ENCODE measurements at places on chromosomes 2 and 18.

- peak; percentile 80 for DNase-seq
Observed at GRCh38 chr2:185608799-185609198, 129.8 kb upstream of the FSIP2 start.

- no peak for DNase-seq
Observed at GRCh38 chr2:113217455-113218282, 43.9 kb downstream of the PSD4 start.

- no peak for DNase-seq
Observed at GRCh38 chr2:165113414-165113813, 90.4 kb downstream of the SCN3A start.

DNA sequence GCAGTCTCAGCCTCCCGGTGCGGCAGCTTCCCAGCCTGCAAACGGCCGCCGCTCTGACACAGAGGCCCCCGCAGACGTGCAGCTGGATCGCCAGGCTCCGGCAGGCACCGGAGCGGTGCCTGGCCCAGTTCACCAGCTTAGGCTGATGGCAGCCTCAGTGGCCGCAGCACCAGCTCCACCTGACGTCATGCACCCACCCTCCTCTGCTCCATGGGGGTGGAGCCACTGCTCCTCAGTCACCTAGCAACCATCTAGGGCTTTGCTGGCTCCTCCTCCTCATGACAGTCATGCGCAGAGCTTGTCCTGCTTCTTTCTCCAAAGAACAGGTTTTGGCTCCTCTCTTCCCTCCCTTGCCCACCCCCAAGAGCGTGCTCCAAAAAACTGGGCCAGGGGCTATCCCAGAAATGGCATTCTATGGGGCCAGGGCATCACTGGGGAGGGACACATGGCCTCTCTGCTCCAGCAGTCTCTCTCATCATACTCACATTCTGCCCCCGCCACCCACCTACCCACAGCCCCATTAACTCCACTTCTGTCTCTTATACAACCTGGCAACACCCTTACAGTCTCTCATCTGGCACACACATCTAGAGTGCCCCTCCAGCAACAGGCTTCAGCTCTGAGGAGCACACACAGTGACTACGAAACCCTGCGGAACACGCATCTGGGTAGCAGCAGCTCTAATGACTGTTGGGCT lies 5.5 kb downstream of the DCTN1 start:
- DNase-seq = no peak

DNA sequence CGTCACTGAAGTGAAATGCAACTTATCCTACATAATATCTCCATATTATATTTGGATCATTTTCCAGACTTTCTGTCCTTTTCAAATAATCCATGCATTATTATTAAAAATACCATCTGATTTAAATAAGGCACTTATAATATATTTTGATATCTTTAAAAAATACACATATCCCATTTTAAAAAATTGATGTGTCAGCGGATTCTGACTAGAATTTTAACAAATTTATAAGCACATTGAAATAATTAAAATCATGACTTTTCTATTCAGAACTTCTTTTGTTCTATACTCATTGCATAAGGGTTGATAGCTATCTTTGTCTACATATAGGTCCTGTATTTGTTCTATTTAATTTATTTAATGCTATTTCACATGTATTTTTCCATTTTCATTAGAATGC lies 199.0 kb upstream of the DSEL start:
- DNase-seq = no peak

DNA sequence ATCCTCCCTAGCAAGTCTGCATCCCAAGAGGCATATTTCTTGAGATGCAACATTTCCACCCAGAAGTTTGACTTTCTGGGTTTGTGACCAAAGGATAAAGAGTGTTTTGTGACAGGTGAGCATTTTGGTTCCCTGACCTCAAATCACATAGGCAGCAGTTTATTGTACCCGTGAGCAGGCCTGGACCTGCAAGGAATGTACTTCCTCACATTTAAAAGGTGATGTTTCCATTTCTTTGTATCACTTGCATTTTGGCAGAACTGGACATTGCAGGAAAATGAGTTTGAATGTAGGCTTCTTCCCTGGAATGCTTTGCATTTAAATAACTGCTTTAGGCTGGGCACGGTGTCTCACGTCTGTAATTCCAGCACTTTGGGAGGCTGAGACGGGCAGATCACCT lies 160.7 kb downstream of the ALPK2 start:
- no peak for DNase-seq

DNA sequence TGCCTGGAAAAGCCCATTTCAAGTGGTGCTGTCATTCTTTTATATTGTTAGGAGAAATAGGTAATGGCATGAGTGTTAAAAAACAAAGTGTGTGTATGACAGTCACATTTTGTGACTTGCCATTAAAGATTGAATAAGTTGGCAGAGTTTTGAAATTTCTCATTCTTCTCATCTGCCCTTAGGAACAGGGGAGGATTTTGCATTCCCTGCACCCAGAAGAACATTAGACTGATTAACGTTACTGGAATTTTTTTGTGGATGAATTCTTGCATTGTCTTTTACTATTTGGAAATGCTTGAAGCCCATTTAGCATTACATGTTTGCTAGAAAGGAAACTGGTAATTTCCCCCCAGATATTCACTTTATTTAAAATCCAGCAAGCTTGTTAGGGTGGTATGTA lies 162.2 kb downstream of the BABAM2 start:
- DNase-seq = no peak

DNA sequence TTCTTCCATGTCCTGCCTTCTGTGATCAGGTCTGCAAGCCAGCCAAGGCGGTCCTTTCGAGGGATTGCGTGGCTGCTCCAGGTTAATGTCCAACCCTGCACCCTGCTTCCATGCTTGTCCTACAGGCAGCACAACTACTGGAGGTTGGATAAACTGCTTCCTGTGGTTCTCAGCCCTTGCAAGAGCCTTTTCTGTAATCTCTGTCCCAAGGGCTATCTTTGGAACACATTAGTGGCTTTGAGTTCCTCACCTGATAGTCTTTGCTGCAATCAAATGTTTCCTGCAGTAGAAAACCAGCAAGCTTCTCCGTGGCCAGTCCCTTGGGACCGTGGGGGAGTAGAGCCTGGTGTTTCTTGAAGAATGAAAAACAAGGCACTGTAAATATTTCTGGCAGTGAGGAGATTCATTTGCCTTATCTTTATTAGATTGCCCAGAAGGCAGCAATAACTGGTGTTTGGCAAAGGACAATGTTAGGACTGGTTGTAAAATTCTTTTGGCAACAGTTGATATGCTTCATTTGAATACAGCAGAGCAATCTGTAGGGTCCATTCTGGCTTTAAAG lies 214.4 kb downstream of the FHOD3 start:
- no peak for DNase-seq

GRCh38 chr18:58895385-58895784 lies 30.7 kb downstream of the ZNF532 start:
- DNase-seq = no peak

- no peak for DNase-seq
Observed at GRCh38 chr2:174529916-174530315, 43.1 kb upstream of the GPR155 start.

DNA sequence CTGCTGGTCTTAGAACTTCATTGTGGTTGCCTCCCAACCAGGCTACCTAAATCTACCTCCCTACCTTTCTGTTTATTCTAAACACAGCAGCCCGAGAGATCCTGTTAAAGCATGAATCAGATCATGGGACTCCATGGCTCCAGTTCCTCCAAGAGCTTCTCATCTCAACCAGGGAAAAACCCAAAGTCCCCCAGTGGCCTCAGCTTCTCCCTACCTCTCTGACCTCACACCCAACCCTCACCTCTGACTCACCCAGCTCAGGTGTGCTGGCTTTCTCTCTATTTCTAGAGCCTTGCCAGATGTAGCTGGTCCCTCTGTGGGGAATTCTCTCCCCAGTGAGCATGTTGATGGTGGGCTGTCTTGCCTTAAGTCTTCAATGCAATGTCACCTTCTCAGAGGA lies 93.8 kb upstream of the COPS8 start:
- no peak for DNase-seq

DNA sequence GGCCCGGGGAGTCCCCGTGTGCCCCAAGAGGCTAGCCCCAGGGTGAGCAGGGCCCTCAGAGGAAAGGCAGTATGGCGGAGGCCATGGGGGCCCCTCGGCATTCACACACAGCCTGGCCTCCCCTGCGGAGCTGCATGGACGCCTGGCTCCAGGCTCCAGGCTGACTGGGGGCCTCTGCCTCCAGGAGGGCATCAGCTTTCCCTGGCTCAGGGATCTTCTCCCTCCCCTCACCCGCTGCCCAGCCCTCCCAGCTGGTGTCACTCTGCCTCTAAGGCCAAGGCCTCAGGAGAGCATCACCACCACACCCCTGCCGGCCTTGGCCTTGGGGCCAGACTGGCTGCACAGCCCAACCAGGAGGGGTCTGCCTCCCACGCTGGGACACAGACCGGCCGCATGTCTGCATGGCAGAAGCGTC lies 16.9 kb upstream of the FAHD2A start:
- DNase-seq = no peak

- no peak for DNase-seq
Observed at GRCh38 chr2:209236377-209236776, 187.5 kb upstream of the MAP2 start.

GRCh38 chr2:190315273-190315672 lies 4.4 kb downstream of the HIBCH start:
- DNase-seq = no peak

GRCh38 chr2:189836644-189837043 lies 52.4 kb downstream of the PMS1 start:
- DNase-seq = no peak

- no peak for DNase-seq
Observed at GRCh38 chr18:78268226-78268988, 711.2 kb upstream of the SALL3 start.

GRCh38 chr2:38265461-38265860 lies 111.6 kb downstream of the ATL2 start:
- no peak for DNase-seq

GRCh38 chr18:67504739-67505138 lies 11.8 kb downstream of the DSEL start:
- DNase-seq = no peak

- no peak for DNase-seq
Observed at GRCh38 chr2:118667348-118667747, 180.1 kb downstream of the EN1 start.

DNA sequence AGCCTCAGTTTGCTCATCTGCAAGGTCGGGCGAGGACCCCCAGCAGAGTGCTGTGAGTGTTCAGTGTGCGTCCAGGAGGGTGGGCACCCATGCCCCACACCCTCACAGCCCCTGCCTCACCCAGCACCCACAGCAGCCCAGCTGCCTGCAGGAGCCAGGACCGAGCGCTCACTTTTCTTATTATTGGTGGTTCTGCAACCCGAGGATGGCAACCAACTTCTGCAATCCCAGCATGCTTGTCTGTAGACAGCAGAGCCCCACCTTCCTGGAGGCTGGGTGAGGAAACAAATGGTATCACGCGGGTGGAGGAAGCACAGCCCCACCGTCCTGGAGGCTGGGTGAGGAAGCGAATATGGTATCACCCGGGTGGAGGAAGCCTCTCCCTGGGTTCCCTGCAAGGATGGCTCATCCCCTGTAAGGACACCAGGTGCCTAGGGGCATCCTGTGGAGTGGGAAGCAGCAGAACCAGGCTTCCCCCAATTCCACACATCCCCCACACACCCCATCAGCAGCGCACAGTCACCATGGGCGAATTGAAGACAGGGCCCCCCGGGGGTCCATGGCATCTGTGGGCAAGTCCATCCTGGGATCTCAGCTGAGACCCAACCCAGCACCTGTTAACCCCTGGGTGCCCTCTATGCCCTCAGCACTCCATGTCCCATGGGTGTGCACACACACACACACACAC lies 220.5 kb upstream of the RAB6C start:
- peak; percentile 14 for DNase-seq

DNA sequence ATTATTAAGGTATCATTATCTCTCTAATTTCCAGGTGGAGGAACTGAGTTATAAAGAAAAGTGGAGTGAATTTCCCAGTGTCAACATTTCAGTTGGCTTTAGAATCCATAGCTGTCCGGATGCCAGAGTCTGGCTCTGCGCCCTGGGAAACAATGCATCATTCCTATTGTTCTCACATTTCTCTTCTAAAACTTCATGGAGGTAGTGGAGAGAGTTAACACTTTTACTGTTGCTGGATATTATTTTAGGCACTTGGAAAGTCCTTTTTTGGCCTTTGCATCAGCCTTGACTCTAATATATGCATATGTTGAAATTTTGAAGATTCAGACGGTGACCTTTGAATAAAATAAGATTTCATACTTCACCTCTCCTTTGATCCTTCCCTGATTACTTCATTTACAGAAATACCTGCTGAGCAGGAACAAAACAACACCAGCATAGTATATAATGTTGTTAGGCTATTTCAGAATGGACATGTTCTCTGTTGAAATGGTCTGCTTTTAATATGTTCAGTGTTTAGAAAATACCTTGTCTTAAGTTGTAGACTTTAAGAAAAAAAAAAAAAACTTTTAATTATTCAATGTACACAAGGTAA lies 148.8 kb downstream of the EPHA4 start:
- no peak for DNase-seq

DNA sequence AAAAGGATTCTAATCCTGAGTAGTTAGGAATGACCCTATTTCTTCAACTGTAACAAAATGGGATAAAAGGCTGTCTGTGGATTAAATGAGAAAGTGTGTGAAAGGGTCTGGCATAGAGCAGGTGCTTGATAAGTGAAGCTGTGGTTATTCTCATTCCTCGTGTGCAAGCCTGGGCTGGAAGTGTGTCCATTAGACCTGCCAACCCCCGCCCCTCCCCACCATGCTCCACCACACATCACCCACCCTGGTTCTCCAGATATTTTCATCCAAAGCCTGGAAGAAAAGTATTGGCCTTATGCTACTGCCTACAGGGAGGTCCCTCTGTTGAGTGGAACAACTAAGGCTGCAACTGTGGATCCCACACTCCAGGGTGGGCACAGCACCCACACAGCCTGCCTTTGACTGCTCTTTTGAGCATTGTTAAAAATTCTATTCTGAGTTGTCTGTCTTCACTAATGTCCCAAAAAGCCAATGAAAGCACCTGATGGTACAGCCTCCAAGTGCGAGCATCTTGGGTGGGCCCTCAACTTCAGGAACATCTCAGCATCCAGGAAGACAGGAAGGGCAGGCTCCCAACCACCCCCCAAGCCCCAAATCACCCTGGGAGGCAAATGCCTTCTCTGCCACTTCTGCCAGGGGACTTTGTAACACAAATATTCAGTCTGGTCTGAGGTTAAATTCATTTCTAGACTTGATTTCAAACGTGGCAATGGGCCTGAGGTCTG lies 102.8 kb upstream of the PPP1CB start:
- DNase-seq = no peak

DNA sequence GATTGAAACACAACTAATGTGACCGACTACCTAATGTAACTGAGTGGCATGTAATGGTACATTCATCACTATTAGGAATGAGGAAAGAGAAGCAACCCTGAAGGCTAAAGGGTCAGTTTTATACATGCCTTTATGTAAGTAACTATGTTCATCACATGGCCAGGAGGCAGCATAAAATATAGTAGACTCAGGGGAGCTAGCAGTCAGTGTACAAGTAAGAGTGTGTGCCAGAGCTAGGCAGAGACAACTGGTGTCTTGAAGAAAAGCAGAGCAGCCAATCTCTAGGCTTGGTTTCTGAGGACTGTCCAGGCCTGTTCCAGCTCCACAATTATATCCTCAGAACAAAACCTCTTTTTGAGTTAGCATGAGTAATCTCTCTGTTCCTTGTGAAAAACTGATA lies 18.1 kb downstream of the SMAD2 start:
- no peak for DNase-seq

- no peak for DNase-seq
Observed at GRCh38 chr2:101176803-101177202, 25.6 kb upstream of the TBC1D8 start.

- no peak for DNase-seq
Observed at GRCh38 chr2:32611366-32611765, 16.5 kb upstream of the TTC27 start.
